CD8-positive, alpha-beta memory T cell (primary cell): ENCODE measurements at places on chromosomes 2 and 18. TPM values are rescaled to one million over a fixed set of nuclear protein-coding genes. Genes with fewer than 3 reads are reported as not detected.

The PLCD4 gene
- total RNA-seq = not detected

The PLB1 gene
- total RNA-seq = 0.39 TPM

The MOGAT1 gene
- not detected for total RNA-seq

The LTBP1 gene
- not detected for total RNA-seq

The PROKR1 gene
- not detected for total RNA-seq

The ESPNL gene
- total RNA-seq = not detected

The SH3RF3 gene
- 0.27 TPM for total RNA-seq

The SLC9A4 gene
- not detected for total RNA-seq

The VWA3B gene
- not detected for total RNA-seq

DNA sequence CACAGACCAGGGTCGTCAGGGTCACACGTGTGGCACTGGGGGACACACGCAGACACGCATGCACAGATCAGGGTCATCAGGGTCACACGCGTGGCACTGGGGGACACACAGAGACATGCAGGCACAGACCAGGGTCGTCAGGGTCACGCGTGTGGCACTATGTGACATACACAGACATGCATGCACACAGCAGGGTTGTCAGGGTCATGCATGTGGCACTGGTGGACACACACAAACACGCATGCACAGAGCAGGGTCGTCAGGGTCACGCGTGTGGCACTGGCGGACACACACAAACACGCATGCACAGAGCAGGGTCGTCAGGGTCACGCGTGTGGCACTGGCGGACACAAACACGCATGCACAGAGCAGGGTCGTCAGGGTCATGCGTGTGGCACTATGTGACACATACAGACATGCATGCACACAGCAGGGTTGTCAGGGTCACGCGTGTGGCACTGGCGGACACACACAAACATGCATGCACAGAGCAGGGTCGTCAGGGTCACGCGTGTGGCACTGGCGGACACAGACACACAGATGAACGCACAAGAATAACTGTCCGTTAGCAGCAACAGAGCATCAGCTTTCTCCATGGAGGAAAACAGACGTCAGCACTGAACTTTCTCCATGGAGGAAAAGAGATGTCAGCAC, 34.9 kb downstream of the HDAC4 start:
- no peak for DNase-seq

DNA sequence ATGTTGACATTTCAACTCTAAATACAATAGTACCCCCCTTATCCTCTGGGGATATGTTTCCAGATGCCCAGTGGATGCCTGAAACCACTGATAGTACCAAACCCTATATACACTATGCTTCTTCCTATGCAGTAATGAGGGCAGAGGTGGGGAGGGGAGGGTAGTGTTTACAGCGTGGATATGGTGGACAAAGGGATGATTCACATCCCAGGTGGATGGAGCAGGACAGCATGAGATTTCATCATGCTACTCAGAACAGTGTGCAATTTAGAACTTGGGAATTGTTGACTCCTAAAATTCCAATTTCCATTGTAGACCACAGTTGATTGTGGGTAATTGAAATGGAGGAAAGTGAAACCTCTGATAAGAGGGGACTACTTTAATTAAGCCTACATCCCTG, 75.4 kb downstream of the TSN start:
- no peak for DNase-seq

DNA sequence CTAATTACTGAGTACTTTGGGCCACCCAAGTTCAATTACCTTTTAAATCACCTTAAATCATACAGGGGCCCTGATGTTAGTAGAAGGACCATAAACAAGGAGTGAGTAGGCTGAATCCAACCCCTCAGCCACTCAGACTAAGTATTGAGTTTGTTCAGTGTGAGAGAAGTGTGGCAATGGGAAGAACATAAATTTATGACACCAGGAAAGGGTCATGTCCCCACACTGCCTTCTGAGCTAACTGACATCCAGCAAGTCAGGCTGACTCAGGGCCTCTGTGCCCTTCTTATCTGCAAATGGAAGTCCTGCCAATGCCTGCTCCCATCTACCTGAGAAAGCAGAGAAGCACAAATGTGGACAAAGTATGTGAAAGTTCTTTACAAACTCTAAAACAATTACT, 12.9 kb downstream of the PLEKHM3 start:
- DNase-seq = no peak

GRCh38 chr2:102667072-102667471, 47.7 kb downstream of the SLC9A2 start:
- DNase-seq = no peak

DNA sequence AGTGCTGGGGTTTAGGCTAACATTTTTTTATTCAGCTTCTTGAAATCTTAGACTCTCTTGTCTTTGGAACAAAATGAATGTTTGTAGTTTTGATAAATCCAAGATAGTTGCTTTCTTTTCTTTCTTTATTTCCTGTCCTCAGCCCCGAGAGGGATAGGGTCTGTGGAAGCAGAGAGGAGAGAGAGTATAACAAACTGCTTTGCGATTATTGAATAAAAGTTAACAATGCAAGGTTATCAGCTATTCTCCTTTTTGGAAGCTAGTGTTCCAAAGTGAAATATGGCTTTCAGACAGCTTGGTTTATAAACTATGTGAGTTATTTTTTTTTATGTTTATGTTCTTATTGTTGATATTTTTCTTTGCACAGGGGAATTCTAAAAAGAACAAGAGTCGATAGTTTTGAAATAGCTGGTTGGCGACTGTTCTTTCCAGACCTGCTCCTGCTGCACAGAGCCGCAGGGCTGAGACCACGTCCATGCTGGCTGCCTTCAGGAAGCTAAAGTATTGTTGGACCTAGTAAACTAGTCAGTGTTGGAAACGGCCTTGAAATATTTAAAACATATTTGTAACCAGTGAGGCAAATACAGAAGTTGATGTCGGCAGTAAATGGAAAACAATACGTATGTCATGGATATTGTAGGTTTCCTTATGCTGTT, 15.5 kb upstream of the STON1 start:
- no peak for DNase-seq

DNA sequence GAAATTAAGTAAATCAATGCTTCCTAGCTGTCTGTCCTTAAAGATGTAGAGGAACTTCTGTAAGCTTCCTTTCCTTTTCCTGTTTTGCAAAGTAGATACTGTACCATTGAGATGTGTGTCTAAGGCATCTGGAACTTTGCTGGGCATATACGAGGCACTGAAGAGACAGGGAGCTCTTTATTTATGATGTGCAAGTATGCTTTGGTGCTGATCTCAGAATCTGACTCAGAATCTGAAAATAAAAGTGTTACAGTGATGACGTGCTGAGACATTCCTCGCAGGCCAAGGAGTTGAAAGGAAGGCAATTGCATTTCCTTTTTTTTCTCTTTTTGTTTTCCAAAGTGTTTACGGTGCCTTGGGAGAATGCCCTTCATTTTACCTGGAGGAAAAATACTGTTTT, 230.9 kb upstream of the RGPD4 start:
- DNase-seq = no peak

DNA sequence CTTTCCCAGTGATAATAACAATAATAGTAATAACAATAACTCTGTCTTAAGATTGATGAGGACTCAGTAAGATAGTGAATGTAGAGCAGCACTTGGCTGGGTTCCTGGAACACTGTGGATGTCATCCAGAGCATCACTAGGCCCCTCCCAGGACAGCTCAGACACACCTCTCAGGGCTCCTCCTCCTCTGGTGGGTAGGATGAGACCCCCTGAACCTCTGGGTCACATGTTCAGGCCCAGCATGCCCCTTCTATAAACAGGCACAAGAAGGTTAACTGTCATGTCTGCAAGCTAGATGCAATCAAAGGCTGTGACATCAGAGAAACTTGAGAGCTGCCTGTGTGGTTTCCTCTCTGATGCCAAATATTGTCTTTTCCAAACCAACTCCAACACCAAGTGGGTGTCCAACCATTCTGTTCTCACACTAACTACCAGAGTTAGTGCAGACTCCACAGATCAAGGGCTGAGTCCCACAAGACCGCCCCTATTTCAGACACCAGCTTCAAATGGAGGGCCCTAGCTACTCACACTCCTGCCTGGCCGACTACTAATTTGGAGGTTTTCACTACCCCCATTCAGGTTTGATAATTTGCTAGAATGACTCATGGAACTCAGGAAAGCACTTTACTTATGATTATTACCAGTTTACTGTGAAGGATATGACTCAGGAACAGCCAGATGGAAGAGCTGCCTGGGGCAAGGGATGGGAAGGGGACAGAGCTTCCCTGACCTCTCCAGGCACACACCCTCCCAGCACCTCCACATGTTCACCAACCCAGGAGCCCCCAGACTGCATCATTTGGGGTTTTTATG, 46.4 kb upstream of the BZW1 start:
- DNase-seq = no peak

DNA sequence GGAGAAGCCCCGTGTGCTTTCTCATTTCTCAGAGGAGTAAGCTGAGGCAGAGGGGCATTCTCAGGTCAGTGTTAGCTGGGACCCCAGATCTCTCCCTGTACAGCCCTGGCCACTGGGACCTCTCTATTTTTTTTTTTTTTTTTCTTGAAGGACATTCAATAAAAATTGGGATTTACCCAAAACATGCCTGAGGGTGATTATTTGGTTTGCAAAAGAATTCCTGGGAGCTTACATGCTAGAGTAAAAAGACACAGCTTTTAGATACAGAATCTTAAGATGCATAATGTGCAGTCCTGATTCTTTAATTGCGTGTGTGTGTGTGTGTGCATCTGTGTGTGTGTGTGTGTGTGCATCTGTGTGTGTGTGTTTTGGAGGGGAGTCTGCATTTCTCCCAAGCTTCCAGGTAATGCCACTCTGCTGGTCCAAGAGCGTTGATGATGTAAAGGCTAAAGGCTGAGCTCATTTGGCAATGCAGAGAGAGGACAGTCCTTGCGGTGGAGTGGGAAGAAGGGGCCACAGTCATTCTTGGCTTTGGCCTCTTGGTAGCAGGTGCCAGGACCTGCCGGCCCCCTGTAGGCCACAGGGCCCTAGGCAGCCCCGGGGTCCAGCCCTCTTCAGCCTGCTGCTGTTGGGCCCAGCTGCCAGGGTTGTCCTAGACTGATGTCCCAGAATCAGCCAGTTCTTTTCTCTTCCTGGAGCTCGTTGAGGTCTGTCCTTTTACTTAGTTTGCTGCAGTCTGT, 74.1 kb upstream of the MCFD2 start:
- DNase-seq = no peak
